Caki2 (cell line): ENCODE measurements at places on chromosomes 11 and 22.

- no peak for DNase-seq
Measured at GRCh38 chr22:44865193-44866057, 113.0 kb downstream of the ARHGAP8 start.

DNA sequence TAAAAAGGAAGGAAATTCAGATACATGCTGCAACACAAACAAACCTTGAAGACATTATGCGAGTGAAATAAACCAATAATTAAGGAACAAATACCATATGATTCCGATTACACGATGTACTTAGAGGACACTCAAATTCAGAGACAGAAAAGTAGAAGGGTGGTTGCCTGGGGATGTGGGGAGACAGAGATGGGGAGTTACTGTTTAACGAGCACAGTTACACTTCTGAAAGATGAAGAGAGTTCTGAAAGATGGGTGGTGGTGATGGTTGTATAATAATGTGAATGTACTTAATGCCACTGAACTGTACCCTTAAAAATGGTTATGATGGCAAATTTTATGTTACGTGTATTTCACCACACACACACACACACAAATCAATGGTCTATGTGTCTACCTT is 14.7 kb downstream of the ZBTB44 start:
- no peak for DNase-seq

DNA sequence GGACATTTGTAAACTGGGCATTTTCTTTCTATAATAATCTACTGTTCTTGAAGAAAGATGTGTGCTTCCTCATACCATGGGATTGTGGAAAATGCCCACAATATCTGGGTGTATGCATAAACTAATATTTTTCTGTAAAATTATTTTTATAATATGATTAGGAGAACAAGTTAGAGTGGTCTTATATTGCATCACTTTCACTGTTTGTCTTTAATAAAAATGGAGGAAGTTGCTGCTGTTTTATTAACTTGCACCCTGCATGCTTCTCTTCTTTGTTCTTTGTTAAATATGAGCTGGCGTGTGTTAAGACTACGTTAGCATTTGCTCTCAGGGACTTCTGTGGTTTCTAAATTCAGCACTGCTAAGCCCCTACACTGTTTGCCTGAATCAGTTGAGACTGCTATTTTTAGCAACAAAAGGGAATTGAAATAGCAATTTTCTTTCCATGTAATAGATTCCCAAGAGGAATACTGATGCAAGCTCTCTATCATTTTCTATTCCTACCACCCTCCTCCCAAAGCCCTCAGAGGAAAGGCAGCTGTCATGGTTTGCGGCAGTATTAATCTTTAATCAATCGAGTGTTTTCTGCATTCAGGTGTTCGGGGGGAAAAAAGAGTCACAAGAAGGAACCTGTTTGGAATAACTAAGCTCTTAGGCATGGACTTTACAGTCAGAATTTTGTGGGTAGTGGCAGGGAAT is 56.1 kb downstream of the HSD17B12 start:
- DNase-seq: no peak

DNA sequence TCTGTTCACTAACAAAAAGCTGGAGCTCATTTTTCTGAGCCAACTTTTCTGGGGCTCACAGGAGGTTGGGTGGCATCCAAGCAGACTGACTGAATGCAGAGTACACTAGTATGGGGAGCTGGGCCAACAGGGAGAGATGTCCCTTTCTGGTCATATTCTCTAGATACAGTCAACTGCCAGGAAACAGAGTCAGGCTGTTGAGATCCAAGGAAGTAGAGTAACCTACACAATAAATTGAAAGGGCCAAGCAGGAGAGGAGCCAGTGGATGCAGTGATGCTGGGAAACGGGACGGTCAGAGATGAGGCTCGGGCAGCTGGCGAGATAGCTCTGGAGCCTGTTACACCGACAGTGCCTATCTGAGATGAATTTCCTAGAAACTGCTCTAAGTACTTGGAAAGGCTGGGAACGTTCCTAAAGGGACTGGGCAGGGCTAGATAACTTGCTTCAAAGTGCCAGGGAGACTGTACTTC is 71.1 kb downstream of the LARGE2 start:
- no peak for DNase-seq

DNA sequence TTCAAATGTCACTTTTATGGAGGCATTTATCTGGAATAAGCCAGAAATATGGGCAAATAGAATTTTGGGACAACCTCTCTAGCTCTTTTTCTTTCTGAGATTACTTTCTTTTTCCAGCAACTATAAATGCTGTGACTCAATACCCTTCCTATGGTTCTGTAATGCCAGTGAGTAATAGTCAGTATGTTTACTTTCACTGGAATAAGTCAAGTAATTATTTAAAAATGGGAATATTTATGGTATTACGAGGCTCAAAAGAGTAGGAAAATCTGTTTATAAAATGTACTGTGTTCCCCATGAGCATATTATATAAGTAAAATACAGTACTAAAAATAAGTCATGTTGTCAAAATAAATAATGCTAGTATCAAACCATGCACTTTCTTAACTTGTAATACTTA is 750.5 kb downstream of the LUZP2 start:
- DNase-seq: no peak

GRCh38 chr22:38927033-38927781 is 30.2 kb upstream of the APOBEC3A start:
- DNase-seq: peak; percentile 88

- peak; percentile 64 for DNase-seq
Measured at GRCh38 chr11:102111787-102112508, 1.7 kb downstream of the YAP1 start.

- no peak for DNase-seq
Measured at GRCh38 chr11:86558207-86558606, 114.2 kb downstream of the ME3 start.

- DNase-seq: no peak
Measured at GRCh38 chr11:33463059-33463458, 205.9 kb downstream of the HIPK3 start.

GRCh38 chr11:120532082-120532831 is 20.7 kb downstream of the GRIK4 start:
- DNase-seq: no peak

GRCh38 chr22:44497218-44497904 is 672 bp downstream of the RTL6 start:
- DNase-seq: peak; percentile 24
